ENCODE measurements at places on chromosomes 3 and 15.

GRCh38 chr15:52936489-52936888 lies 146.4 kb upstream of the ONECUT1 start:
- DNase-seq = no peak

DNA sequence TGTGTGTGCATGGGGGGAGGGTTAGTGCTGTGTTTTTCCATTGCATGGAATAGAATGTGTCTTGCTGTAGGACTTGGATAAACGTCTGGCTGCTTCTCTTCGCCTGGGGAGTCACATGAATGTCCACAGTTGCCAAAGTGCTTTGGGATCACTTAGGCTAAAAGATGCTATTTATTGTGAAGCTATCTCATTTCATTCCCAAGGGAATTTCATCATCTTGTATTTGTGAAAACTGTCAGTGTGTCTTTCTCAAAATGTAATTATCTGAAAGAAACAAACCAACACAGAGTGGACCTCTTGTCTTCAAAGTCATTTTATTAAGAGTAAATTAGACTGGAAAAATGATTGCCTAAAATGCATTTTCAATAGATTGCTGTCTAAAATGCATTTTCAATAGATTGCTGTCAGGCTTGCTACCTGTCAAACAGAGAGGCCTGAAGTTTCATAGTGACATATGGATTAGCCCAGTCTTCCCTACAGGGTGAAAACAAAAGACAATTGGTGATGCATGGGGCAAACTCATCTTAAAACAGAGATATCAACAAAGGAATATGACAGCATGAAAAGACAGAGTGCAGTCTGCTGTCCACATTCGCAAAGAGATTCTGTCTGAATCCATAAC lies 117.1 kb upstream of the GOLIM4 start:
- no peak for DNase-seq

- no peak for DNase-seq
Observed at GRCh38 chr3:106135451-106136160, 266.8 kb upstream of the CBLB start.

GRCh38 chr3:183357564-183358079 lies 70.8 kb downstream of the MCF2L2 start:
- DNase-seq = no peak

GRCh38 chr15:82554351-82554750 lies 14.1 kb upstream of the RPS17 start:
- no peak for DNase-seq

DNA sequence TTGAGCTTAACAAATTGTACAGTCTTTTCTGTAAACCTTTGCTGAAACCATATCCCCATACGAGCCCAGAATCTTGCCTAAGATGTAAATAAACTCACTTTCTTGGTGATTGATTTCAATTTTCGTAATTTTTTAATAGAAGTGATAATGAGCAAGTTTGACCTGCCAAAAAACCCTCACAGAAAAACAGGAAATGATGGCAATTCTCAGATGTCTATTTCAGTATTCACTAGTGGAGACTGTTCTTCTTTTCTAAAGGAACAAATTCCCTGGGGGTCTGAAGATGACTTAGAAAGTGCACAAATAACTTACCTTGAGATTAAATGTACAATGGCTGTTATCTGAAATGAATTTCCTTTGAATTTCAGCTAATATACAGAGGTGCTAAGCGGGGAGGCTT lies 116.5 kb upstream of the CMC1 start:
- no peak for DNase-seq

All from activated B cell treated with CpG ODN at 0.5 μM for 24 hours (primary cell).